ENCODE measurements at places on chromosomes 11 and 22.

GRCh38 chr11:112620621-112621394 lies 340.4 kb upstream of the NCAM1 start:
- DNase-seq: no peak

DNA sequence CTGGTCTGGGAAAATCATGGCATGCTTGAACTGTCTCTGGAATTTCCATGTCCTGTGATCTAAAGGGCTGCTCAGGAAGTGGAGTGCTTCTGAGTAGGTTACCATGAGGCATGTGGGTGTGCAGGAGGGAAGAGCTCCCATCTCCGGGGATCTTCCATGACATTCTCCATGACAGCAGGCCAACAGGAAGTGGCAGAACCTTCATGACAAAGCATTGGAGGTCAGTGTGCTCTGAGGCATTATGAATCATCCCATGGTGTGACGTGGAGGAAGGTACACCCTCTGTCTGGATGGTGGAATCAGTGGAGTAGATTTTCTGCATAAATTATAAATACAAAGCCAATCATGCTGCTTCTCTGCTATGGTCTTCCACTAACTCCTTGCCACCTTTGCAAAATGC lies 139.6 kb upstream of the E2F8 start:
- peak; percentile 2 for DNase-seq

GRCh38 chr11:126891556-126892217 lies 108.9 kb downstream of the KIRREL3 start:
- DNase-seq: no peak

DNA sequence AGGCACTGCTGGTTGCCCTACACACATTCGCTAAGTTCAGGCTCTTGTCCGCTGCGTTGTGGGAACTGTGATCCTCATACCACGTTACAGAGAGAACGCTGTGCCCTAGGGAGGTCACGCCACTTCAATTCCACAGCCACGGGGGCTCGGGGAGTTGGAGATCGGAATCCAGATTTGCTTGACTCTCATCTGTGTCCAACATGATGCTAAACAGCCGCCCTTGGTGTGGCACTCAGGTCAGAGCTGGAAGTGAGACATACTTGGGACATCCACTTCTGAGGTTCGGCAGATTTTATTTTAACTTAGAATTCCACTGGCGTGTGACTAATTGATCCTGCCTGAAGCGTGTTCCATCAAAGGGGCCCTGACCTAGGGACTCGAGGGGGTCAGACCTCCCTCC lies 41.7 kb downstream of the RIBC2 start:
- no peak for DNase-seq

DNA sequence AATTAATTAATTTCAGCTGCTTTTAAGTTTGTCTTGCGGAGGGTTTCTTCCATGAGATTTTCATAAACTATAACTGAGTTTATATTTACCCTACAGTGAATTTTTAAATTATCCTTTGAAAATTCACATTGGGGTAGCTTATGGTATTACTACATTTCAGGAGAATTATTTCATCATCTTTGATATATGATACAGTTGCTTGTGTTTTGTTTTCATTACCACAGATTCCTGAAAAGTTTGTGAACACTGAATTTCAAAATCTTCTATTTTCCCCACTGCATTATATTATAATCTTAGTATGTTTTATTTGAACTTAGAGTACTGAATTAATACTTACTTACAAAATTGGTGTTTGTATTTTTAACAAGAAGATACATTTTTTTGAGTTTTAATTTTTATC lies 24.4 kb downstream of the METTL15 start:
- no peak for DNase-seq

- no peak for DNase-seq
Observed at GRCh38 chr11:129291546-129291945, 84.1 kb upstream of the BARX2 start.

DNA sequence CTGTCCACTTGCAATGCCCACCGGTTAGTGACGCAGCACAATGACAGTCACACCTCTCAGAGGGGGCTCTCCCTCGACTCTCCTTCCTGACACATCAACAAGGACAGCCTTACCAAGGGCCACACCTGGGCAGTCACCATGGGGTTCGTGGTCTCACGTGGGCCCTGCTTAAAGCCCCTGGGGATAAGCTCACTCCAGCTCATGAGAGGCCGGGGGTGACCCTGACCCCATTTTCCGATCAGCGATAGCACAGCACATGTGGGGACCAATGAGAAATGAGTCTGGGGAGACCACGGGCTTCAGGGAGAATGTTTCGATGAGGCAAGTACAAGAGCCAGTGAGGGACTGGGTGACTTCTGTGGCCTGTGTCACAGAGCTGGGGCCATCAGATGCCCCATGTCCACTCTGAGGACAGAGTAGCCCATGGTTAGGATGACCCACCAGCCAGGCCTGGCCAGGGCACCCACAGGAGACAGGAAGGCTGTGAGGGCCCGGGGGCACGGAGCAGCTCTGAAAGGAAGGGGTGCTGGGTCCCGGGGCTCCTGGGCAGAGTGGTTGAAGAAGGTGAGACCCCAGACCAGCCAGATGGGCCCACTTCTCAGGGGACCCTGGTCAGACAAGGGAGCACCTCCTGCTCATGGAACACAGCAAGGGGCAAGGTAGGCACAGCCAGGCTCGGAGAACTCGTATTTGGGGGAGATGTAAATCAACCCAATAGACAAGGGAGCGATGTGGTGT lies 128.8 kb downstream of the MED15 start:
- DNase-seq: no peak

DNA sequence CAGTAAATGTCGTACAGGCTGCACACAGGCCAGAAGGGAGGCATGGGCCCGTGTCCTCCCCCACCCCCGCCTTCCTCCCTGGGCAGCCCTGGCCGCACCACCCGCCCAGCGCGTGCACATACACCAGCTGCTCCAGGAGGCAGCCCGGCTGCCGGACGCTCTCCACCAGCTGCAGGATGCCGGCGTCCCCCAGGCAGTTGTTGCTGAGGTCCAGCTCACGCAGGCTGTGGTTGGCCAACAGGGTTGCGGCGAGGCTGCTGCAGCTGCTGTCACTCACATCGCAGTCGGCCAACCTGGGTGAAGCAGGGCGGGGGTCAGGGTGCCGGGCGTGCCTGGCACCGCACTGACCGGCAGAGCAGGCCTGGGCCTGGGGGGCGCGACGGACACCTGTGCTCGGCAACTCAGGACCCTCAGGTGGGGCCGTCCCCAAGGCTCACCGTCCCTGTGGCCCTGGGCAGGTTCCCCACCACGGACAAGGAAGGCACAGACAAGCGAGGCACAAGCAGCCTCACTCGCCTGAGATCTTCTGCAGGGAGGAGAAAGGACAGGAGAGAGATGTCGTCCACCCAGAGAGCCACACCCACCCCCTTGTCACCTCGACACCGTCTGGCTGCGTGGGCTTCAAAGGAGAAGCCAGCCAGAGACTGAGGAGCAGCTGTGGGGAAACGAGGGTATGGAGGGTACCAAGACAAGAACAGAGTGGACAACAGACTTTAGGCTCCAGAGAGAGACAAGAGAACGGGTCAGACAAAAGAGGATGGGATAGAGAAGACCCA lies 12.1 kb downstream of the RNH1 start:
- no peak for DNase-seq

DNA sequence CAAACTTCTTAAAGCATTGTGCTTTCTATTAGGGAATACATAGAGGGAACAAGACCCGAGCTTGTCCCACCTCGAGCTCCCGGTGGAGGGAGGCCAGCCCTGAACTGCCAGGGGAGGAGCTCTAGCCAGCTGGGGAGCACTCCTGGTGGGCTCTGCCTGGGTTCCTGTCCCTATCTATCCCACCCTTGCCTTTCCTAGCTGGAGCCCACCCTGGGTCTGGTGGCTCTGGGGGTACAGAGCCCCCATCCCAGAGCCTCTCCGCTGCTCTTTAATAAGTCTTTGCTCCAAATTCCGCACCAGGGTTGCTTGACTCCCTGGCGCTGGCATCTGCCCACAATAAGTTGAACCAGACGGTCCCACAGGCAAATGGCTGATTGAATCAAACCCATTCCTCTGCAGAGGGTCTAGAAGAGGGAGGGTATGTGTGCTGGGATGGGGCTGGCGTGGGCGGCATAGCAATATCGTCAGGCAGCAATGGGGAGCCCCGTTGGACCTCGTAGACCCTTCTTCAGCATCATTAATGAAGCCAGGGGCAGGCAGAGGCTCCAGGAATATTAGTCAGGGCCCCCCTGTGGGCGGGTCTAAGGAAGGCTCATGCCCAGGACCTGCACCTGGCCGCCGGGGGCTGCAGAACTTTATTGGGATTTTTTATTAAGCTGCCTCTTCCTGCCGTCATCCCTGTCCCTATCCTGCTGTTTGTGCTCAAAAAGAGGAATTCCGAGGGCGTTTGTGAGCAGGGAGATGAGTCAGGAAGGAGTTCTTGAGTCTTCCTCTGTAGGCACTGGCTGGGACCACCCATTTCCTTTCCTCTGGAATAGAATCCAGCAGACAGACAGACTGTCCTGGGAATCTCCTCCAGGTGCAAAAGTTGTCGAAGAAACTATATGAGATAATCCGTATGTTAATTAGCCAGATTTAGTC lies 38.5 kb upstream of the RIC3 start:
- no peak for DNase-seq

DNA sequence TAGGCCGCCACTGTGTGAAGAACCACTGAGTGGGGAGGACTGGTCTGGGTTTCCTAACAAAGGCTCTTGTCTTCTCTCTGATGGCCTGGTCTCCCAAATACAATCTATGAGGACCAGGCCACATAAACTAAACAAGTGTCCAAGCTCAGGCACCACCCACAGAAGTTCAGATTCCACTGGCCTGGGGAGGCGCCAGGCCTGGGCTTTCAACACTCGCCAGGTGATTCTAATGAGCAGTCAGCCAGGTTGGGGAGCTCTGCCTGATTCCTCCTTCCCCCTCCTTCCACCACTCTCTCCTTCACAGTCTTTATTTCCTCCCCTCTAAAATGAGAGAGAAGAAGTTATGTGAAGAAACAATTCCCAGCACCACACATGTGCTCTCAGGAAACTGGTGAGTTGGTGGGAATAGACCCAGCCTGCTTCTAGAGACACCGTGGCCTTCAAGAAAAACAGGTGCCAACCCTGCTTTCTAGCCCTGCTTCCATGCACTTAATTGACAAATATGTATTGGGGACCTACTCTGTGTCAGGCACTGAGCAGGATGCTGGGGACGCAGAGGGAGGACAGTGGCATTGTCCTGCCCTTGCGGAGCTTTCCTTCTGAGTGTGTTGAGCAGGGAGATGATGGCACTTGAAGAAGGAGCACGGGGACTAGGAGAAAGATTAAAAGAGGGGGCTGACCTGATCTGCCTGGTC lies 242.5 kb downstream of the TENM4 start:
- no peak for DNase-seq

GRCh38 chr11:12893787-12894672 lies 115.1 kb upstream of the RASSF10 start:
- DNase-seq: peak; percentile 18

DNA sequence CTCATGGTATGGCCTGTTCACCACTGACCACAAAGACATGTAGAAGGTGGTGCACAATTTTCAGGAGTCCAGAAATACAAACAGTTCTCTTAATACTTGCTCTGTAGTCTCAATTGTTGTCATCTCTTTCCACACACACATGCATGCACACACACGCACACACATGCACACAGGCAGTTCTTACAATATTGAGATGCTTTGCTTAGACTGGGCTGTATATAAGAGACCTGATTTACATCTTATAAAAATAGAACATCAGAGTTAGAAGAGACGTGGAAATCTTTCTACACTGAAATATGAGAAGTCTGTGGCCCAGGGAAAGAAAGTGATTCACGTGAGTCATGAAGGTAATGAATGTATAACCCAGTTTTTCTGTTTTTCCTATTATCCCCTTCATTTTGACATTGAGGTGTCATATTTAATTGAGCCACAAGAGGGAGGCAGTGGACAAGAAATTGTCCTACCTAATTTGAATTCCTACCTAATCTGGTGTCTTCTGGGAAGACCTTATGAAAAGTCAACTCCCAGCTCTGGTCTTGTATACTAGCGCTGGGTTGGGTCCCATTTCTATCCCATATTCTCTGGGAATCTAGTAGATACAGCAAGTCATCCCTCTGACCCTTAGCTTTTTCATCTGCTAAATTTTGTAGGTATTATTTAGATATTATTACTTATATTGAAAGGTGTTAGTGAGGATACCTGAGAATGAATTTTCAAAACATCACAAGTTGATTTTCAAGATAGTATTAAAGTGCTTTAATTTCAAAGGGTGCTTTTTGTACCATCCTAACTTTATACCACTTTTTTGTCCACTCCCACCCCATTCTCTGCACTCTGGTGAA lies 14.9 kb upstream of the MS4A4A start:
- DNase-seq: no peak

Measured in T1000 (cell line).